GDM1 (cell line): ENCODE measurements at places on chromosomes 2 and 18.

DNA sequence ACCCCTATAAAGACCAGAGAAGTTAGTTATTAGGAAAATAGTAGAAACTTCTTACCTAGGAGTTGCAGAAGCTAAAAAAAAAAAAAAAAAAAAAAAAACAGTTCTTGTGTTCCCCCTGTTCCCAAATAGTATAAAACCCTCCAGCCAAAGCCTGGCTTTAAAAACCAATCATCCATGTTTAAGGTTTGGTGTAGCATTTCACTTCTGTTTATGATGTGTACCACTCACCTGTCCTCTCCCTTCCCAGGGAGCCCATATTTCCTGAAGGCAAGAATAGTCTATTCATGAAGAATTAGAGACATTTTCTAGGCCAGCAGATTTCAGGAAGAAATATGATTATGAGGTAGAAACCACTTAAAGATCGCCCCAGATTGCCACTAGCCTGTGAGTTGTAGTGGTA, 273.6 kb downstream of the SETBP1 start:
- no peak for DNase-seq

- DNase-seq: no peak
Observed at GRCh38 chr2:212845941-212846340, 305.5 kb downstream of the IKZF2 start.

DNA sequence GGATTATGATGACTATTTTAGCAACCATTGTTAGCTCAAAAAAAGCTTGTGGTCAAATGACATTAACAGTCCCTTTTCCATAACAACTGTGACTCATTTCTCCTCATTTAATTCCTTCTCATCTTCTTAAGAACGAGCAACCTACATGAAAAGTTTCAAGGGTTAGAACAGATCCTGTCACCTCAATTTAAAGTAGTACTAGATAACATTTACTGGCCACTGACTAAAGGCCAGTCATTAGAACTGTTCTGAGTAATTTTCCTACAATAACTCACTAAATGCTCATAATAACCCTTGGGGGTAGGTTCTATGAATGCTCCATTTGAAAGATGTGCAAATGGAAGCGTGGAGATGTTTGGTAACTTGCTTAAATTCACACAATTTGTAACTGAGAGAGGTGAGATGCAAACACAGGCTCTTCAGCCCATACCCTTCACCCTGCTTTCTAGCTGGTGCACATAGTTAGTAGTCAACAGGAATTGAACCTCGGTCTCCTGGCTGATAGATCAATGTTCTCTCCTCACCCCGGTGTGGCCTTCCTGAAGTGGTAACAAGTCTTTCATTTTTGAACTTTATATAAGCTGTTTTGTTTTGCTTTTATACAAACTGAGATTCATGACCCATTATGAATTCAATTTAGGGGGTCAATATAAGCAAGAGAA, 212.5 kb downstream of the SETBP1 start:
- no peak for DNase-seq

DNA sequence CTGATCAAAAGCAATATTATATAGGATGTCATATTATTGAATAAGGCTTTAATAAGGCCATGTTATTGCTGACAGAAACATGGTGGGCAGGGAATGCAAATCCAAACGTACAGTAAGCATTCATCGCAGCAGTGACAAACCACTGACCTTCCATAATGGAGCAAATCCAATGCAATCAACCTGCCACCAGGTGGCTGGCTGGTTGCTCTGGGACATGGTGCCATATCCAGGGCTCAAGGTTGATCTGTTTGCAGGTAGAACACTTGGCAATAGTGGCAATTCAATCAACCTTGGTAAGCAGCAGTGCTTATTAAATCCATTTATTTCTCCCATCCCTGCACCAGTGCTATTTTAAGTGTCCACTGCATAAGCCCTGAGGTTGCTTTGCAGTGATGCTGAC, 75.4 kb downstream of the CERKL start:
- DNase-seq: no peak

GRCh38 chr2:61633250-61633649, 95.1 kb upstream of the XPO1 start:
- no peak for DNase-seq

DNA sequence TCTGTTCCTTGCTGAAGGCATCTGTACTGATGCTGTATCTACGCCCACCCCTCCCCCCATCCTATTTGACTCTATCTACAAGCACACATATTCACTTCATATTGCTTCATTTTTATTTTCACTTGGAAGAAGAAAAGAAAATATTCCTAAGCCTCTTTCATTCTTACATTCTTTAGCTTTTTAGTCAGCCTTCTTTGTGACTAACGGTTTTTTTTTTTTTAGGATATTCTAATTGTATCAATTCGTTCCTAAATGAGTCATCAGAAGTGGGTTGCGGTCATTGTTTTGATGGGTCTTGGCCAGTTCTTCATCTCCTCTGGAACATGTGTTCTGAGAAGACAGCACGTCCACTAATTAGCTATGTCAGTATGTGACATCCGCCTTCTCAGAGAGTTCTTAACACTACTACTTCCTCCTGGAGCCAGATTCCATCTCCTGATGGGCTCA, 88.7 kb downstream of the MYO1B start:
- no peak for DNase-seq

- DNase-seq: no peak
Observed at GRCh38 chr18:10414293-10414842, 40.1 kb upstream of the APCDD1 start.

DNA sequence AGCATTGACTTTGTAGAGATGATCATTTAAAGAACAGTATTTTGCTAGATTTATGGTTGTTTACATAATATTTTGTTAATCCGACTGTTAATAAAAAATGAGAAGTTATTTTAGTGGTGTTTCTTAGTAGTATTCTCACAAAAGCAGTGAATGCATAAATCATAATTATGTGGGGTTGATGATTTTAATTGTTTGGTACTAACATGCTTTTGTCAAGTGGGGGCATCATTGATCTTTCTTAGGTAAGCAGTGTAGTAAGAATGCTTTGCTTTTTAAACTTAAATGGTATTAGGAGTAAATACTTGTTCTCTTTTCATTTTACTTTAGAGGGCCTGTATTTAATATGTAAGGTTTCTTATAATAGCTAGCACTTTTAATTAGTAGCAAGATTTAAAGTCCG, 109.2 kb upstream of the OTX1 start:
- no peak for DNase-seq
